MM.1S (cell line): ENCODE measurements at places on chromosomes 13 and 19.

DNA sequence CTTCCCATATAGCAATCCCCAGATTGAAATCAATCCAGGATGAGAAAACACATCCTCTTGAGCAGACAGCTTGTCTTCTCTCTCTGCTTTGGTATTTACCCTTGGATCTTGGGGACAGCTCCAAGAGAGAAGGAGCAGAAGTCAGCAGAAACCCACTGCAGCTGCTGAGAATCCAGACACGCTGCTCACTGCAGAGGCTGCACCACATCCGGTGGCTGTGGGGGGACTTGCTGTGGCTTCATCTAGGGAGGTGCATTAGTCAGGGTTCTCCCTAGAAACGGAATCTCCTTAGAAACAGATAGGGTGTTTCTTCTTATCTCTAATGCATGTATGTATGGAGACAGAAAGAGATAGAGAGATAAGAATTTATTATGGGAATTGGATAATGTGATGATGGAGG, 2.7 kb downstream of the CYP4F12 start:
- no peak for DNase-seq

DNA sequence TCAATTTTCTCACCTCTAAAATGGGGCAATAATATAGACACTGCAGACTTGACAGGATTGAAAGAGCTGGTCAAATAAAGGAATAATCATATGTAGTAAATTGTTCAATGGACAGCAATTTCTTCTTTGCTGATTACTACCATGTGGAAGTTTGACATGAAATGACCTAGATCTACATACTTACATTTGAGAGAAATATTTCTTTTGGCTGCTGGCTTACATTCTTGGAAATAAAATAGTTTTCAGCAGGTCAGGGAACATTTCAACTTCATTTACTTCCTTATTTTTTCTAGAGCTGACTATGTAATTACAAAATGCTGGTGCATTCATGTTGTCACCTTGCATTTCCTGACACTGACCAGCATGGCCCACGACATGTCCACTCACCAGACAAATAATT, 294.6 kb upstream of the MIR17HG start:
- no peak for DNase-seq

DNA sequence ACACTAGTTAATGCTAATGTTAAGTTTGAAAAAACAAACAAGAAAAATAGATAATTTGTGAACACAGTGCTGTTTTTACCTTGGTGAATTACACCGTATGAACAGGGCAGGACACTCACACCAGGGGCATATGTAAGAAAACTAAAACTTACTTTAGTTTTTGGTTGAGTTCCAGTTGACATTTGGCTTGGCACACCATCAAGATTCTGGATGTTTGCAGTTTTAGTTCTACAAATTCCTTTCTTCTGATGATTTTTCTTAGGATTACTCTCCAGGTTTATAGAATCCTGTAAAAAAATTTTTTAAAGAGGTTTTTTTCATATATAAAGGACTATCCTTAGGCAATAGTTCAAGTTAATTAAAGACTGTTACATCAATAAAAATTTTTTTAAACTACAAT, 238.5 kb upstream of the STARD13 start:
- DNase-seq = no peak

GRCh38 chr19:4371247-4372164, 28.1 kb downstream of the MPND start:
- no peak for DNase-seq

- DNase-seq = peak; percentile 15
Measured at GRCh38 chr13:50080911-50081678, 65.9 kb downstream of the KCNRG start.
